ENCODE measurements at places on chromosomes 6 and 20.

DNA sequence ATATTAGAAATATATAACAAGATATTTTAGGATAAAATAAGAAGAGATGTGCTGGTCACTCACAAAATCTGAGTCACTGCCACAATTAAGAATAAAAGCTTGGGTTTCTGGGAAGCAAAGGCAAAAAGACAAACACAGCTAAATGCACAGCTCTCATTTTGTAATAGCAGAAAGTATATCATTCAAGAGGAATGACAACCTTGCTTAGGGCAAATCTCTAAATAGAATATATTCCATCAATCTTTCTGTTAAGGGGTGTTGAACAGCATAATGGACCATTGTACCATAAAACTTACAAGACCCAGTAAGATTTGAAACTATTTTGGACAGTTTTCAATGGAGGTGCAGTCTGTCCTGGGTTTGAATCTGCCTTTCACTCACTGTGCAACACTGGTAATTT is 464.9 kb upstream of the SOX4 start:
- DNase-seq, result no peak

DNA sequence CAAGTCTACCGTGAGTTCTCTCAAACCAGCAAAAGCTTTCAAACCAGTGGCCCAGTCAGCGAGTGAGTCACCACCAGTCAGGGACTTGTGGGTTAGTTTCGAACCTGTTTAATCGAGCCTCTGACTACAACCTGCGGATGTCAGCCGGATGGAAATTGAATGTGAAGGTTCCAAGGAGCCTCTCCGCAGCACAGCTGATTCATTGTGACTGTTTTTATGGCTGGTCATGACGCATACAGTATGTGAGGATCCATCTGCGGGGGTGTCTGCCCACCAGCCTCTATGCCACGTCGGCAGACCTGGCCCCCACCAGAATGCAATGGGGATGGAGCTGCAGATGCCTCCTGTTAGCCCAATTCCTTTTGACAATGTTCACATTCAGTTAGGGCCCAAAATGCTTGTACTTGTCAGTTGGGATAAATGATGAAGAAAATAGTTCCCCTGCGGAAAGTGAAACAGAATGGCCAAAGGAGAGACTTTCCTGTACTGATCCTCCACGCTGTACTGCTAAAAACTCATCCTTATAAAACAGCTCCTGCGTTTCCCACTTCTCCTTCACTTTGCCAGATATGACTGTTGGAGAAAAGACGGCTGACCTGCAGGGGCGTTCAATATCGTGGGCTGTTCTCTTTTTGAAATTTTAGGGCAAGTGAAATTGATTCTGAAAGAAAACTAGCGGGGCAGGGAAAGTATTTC is 206.6 kb downstream of the TFAP2B start:
- DNase-seq, result no peak

DNA sequence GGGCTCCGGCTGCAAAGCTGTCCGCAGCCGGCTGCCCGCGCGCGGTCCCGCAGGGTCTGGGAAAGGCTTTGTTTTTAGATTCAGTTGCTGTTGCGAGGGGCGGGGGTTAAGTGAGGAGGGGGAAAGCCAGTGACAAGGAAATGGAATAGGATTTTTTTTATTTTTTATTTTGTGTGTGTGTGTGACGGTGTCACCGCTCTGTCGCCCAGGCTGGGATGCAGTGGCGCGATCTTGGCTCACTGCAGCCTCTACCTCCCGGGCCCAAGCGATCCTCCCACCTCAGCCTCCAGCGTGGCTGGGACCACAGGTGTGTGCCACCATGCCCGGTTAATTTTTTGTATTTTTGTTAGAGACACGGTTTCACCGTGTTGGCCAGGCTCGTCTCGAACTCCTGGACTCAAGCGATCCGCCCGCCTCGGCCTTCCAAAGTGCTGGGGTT is 615 bp upstream of the UBE2J1 start:
- DNase-seq, result no peak

- no peak for DNase-seq
Observed at GRCh38 chr6:150313781-150314180, 55.0 kb upstream of the IYD start.

DNA sequence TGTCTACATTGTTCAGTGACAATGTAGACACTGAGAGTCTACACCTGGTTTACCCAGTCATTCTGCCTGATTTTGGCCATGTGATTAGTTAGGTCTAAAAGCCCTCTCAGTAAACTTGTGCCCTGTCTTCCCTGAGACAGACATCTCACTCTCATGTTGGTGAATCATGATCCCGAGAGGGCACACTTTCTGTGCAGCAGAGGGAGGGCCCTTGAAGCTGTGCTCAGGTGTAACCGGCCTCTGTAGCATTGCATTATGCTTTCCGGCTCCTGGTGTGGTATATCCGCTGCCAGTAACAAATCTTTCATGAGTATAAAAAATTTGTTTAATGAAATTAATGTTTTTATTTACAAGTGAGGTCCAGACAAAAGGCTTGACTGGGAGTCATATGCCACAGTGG is 85.0 kb downstream of the RALGAPA2 start:
- DNase-seq, result no peak

DNA sequence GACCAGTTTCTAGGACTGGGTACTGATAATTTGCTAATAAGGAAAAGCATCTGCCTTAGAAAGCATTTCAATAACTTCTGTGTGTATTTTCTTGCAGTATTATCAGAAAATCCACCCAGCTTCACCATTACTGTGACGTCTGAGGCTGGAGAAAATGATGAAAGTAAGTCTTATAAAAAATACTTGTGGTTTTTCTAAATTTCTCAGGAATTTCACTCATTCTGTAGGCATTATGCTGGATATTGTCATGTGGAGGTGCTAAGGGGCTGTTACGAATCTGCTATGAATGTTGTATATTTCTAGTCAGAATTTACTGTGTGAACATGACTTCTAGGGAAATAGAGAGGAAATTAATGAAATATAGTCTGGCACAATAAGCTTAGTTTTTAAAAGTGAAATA is 8.9 kb downstream of the RWDD1 start:
- DNase-seq, result no peak

DNA sequence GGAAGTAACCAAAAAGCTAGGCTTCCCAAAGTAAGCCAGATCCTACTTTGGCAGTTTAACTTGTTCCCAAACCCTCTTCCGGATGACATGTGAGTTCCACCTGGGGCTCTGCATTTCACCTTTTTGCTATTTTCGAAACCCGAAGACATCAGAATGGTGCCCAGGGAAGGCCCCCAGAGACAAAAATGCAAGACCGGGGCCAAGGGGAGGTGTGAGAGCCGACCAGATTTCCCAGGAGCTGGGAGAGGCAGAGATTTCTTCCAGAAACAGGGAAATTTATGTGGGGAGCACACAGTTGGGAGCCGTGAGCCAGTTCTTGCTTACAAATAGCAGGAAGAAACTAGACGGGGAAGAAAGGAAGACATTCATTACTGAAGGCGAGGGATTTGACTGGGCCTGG is 209.7 kb downstream of the ZNF217 start:
- no peak for DNase-seq

GRCh38 chr6:158684311-158684710 is 34.5 kb downstream of the SYTL3 start:
- no peak for DNase-seq

- DNase-seq, result no peak
Observed at GRCh38 chr6:156337801-156338200, 439.4 kb upstream of the ARID1B start.

DNA sequence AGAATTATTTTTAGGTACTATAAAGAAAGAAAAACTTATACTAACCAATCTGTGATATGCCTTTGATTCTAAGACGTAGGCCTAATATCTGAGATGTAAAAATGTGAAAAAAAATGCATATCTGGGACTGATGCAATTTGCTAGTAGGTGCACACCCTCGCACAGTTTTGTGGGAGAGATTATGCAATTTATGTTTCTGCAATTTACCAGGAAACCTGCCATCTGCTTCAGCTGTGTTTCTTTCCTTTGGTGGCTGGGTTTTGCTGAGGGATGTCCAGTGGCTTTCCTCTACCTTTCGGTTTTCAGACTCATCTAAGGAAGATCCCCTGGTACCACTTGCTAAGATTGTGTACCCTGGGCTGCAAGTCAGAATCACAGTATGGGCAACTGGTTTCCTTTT is 186.9 kb downstream of the ZFP64 start:
- no peak for DNase-seq

- no peak for DNase-seq
Observed at GRCh38 chr20:37533154-37533715, 5.6 kb upstream of the BLCAP start.

DNA sequence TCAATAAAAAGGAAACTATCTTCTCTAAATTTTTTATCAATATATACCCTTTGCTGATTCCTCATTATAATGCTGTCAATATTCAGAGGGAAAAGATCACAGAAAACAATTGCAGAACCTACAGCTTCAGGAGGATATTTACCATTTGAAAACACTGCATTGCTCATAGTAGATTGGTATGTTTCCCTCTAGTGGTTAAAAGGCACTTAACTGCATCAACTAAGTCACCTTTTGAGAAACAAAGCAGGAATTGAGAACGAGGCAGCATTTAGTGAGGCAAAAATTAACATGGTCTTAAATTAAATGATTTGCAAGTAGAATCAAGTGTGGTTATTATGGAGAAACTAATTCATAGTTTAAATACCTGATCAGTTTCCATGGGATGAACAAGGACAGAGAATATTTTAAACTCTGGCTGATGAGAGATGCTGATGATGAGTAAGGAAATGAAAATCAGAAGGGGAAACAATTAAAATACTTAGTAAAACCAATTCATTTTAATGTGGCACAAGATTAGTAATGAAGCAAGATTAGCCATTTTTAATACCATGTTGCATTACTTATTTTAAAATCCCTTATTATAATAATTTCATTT is 642.1 kb downstream of the EPHA7 start:
- DNase-seq, result no peak

DNA sequence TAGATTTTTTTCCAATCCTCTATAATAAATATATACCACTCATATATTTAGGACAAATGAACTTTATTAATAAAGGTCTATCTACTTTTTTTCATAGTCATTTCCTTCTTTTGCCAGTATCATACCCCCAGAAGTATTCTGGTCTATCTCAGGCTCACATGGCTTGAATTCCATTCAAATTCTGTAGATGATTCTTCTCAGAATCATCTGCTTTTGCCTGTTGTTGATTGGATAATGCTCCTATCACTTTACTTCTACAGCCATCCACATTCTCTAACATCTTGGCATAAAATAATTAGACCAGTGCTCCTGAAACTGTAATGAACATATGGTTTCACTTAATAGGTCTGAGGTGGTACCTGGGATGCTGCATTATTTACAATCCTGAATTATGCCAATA is 121.2 kb downstream of the GFRAL start:
- DNase-seq, result no peak

GRCh38 chr20:40956542-40957264 is 71.9 kb upstream of the TOP1 start:
- no peak for DNase-seq

DNA sequence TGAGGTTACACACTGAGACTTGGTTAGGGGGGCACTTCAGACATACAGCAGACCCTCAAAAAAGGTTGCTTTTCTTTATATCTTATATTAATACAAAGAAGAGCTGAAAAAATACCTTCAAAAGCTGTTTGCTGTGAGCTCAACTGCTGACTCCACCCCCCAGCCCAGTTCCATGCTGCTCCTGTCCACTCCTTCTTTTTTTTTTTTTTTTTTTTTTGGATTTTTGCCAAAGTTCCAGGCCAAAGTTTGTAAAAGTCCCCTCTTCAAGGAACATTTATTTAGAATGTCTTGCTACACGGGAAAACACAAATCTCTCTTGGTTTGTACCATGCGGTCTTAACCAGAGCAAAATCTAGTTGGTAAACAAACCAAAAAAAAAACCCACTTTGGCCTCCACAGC is 85.3 kb upstream of the AKAP12 start:
- DNase-seq, result no peak

DNA sequence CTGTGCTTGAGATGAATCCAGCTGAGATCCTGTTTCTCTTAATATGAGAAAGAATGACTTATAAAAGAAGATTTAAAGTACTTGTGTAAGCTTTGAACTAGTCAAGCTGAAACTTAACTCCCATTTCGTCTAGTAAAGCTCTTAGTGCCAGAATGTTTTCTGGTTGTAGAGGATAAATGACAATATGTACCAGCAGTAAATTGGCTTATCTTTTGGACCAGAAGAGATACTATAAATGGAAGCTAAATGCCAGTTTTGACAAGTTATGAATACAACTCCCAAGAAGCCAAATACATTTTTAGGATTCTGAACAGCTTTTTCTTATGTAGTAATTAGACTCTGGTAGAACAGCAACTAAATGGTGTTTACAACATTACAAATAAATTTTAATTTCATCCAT is 608.7 kb downstream of the EYS start:
- no peak for DNase-seq

DNA sequence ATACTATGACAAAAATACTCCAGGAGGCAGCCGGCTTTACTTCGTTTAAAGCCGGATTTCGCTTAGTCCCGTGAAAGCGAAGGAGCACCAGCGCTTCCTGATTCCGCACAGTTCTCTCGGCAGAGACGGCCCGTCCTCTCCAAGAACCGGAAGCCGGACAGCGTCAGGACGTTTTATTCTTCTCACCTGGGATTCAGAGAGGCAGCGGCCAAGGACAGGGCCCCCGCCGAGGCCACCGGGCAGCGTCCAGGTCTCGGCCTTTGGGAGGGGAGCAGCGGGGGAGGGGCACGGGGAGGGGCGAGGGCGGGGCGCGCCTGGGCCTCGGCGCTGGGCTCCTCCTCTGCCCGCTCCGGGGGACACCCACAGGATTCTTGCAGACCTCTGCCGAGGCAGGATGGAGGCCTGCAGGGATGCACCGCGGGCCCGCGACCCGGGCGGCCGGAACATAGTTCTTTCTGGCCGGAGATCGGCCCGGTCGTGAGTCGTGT is 2.8 kb upstream of the DIDO1 start:
- peak; percentile 58 for DNase-seq

DNA sequence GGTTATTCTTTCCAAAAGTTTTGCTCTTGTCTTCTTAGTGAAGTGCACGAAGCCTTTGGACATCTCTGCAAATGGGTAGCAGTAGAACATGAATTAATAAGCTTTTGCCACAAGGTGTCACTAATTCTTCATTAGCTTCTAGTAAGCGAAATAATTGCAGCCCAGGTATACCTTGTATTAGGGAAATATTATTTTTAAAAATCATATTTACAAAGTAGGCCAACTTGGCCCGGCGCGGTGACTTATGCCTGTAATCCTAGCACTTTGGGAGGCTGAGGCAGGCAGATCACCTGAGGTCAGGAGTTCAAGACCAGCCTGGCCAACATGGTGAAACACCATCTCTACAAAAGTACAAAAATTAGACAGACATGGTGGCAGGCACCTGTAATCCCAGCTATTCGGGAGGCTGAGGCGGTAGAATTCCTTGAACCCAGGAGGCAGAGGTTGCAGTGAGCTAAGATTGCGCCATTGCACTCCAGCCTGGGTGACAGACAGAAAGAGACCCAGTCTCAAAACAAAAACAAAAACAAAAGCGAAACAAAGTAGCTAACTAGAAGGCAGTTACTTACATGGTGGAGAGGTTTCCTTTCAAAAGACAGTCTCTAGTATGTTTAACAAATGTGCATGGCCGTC is 8.8 kb upstream of the RSPH3 start:
- no peak for DNase-seq

DNA sequence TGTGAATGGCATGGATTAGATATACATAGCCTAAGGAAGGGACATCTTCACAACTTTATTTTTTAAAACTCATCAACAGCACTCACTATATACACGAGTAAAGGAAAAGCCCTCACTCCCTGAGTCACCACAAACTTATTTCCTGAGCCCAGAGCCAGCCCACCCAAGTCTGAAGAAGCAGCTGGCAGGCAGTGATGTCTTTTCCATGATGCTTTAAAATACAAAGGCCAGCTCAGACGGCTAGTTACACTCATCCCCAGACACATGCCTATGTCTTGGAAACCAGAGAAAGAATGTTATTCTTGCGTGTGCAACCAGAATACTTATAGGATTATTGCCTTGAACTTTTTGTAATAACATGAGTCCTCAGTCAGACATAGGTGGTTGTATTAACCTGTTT is 114.4 kb downstream of the ADGRG6 start:
- DNase-seq, result no peak
